ENCODE measurements at places on chromosomes 5 and 9. TPM values are rescaled to one million over a fixed set of nuclear protein-coding genes. Genes with fewer than 3 reads are reported as not detected.

Gene FOXD4L4
- total RNA-seq: not detected

Gene CARD9
- total RNA-seq: 1.4 TPM

Gene IFNA17
- total RNA-seq: not detected

Gene FAM163B
- total RNA-seq: 0.22 TPM

Gene CCL19
- 1.1 TPM for total RNA-seq

Gene FOXD4
- total RNA-seq: not detected

Gene IL9
- not detected for total RNA-seq

Gene C1QTNF3
- 0.60 TPM for total RNA-seq

Gene C9orf152
- not detected for total RNA-seq

- DNase-seq: no peak
Observed at GRCh38 chr9:94802793-94803192, 76.3 kb downstream of the AOPEP start.

GRCh38 chr5:125154301-125155110, 408.1 kb upstream of the ZNF608 start:
- DNase-seq: no peak

GRCh38 chr5:73100109-73100508, 20.3 kb upstream of the TMEM171 start:
- DNase-seq: no peak

GRCh38 chr5:73228052-73228451, 55.1 kb downstream of the TMEM174 start:
- no peak for DNase-seq

- DNase-seq: no peak
Observed at GRCh38 chr5:128777052-128777451, 188.2 kb upstream of the SLC27A6 start.

GRCh38 chr5:1594357-1595106, 70.8 kb upstream of the LPCAT1 start:
- DNase-seq: peak; percentile 85

- DNase-seq: no peak
Observed at GRCh38 chr5:146344155-146345118, 5.8 kb downstream of the POU4F3 start.

DNA sequence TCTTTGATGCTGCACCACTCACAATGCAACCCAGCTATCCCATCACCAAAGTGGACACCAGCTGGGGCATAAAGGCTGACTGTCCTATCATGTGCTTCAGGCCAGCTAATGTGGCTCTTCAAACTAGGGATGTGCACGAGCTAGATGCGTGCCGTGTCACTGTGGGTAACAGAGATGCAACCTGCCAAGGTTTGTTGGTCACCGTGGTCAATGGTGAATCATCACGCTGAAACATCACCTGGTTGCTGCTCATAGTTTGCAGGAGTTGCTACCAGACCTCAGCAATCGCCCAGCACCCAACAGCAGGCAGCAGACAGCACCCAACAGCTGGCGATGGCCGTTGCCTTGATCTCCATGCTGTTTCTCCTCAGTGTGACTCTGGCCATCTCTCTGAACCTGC, 2.1 kb upstream of the PCDHGA1 start:
- peak; percentile 48 for DNase-seq

DNA sequence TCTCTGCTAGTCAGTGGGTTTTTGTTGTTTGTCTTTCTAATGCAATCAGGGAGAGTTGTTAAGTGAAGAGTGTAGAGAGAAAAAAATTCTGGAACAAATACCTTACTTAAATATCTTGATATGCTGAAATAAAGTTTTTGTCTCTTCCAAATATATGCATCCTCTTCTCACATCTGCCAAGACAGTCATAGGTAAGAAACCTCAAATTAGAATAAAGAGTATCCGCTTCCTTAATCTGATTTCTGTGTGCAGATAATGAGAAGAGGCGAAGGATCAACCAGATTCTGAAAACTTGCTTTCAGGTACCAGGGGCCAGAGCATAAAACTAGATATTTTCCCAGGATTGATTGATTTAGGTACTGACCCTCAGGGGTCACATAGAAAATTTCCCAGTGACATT, 11.3 kb upstream of the IL6ST start:
- no peak for DNase-seq

- no peak for DNase-seq
Observed at GRCh38 chr5:154945695-154946301, 4.9 kb downstream of the MRPL22 start.

DNA sequence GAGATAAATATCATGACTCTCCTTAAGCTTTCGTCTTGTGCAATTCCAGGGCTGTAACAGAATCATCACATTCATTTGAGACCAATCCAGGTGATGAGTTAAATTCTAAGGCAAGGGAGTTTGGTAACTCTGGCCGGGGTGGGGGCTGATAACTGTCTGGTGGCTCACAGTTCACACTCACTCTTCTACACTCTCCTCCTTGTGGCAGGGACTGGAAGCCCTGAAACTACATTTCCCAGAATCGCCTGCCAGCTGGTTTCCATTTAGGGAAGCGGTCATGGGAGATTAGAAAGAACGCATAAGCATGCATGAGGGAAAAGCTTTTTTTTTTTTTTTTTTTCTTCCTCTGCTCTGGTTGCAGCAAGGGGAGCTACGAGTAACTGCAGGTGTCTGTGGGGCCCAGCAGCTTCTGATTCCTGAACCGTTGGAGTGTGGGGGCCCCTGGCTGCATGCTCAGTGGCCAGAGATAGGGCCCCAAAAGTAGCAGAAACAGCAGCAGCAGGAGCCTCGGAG, 154.8 kb upstream of the TBC1D2 start:
- DNase-seq: no peak

GRCh38 chr5:167378894-167379723, 912.3 kb upstream of the WWC1 start:
- DNase-seq: no peak

DNA sequence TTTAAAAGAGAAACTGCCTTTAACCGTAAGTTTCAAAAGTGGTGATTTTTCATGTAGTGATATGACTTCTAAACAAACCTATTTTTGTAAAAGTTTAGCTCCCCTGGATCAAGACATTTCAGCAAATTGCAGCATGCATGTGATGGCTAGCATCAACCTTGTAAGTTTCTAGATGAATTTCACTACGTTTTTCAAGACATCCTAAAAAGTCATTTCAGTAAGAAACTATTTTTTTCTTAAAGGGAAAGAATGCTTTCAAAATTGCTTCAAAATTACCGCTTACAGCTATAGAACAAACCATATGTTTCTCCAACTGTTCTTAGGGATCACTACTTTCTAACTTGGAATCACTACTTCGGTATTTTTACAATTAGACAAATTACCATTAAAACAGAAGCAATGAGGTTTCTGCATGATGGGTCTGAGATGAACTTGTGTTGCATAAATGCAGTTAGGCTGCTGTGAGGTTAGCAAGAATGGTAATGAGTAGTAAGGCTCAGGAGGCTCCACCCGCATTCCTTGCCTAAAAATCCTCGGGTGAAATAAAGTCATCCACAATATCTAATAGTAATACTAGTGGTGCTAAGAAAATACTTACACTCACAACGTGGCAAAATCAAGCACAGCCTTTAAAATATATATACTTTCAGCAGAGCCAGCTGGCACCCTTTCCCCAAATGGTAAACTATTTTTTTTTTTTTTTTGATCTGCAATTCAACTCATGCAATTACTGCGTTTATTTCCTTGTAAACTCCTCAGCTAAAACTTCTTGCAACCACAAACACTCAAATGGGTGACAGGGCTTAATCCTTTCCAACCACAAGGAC, 53.8 kb downstream of the CDC14B start:
- DNase-seq: no peak

GRCh38 chr5:141838326-141839014, 39.7 kb downstream of the PCDH1 start:
- no peak for DNase-seq

DNA sequence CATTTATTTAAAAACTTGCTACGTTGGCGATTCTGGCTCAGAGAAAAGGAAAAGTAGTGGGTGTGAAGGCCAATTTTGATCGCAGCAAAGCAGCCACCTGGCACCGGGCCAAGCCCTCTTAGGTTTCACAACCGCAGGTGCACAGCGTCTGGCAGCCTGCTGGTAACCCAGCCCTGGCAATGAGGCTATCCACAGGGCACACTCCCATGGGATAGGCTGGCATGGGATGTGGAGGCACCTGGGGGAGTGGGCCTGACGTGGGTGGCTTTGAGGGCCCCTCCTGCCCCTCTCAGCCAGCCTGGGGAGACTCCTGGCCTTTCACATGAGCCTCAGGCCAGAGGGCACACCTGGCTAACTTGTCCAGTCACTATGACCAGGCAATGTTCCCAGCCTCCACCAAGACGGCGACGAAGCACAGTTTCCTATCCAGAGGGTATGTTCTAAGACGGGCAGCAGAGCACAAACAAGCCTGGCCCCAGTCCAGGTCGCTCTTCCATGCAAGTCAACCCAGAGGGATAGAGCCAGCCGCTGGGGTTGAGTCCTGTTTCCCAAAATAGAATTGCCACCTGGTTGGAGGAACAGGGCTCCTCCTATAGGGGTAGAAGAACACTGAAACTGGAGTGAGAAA, 19.0 kb downstream of the CMBL start:
- DNase-seq: peak; percentile 83

DNA sequence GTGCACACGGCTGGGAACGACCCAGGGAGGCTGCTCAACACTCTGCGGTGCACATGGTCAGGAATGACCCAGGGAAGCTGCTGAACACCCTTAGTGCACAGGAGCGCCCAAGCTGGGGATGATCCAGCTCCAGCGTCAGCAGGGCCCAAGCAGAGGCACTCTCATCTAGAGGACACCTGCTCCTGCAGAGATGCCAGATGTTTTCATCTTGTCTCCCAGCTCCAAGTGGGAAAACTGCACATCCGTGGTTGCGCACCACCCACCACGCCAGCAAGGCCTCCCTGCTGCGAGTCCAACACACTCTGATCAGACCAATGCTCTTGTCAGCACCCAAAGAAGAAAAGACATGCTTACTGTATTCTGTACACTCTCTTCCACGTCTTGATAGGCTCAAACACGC, 34.1 kb downstream of the UBE2QL1 start:
- DNase-seq: no peak

DNA sequence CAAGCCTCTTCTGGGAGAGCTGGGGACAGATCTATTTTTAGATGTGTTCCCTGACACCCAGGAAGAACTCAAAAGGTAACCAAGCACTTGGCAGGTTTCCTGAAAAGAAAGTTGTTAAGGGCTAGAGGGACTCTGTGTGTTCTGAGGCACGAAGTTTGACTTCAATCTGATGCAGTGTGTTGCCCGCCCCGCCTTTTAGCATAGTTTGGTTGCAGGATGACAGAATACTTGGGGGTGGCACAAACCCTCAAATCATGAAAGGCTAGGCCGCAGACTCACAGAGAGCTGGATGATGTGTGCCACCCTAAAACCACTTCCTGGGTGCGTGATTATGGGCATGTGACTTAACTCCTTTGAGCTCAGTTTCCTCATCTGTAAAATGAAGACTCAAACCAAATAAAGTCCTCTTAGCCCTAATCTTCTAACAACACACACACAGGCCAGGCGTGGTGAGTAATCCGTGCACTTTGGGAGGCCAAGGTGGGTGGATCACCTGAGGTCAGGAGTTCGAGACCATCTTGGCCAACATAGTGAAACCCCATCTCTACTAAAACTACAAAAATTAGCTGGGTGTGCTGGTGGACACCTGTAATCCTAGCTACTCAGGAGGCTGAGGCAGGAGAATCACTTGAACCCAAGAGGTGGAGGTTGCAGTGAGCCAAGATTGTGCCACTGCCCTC, 12.8 kb upstream of the NDFIP1 start:
- DNase-seq: no peak

DNA sequence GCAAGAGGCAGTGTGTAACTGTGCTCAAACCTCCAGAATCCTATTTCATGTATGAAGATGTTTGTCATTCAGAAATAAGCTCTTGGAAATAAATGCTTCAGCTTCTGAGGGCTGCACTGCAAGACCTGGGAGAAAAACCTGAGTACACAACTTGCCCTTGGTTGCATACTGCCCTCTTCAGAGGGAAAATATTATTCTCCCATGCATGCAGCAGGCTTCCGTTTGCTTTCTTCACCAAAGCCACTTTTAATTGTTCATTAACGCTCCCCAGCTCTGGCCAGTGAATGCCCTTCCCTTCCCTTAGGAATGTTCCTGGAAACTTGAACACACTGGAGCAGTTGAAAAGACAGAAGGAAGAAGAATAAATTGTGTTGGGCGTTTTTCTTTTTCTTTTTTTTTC, 2.5 kb upstream of the WHRN start:
- DNase-seq: no peak

All from Right ventricle myocardium inferior (tissue), 1 donor.